Fibroblast of skin of left biceps (primary cell): ENCODE measurements at places on chromosomes 5 and 9.

GRCh38 chr5:149464796-149465489 lies 85.9 kb upstream of the IL17B start:
- no peak for DNase-seq

DNA sequence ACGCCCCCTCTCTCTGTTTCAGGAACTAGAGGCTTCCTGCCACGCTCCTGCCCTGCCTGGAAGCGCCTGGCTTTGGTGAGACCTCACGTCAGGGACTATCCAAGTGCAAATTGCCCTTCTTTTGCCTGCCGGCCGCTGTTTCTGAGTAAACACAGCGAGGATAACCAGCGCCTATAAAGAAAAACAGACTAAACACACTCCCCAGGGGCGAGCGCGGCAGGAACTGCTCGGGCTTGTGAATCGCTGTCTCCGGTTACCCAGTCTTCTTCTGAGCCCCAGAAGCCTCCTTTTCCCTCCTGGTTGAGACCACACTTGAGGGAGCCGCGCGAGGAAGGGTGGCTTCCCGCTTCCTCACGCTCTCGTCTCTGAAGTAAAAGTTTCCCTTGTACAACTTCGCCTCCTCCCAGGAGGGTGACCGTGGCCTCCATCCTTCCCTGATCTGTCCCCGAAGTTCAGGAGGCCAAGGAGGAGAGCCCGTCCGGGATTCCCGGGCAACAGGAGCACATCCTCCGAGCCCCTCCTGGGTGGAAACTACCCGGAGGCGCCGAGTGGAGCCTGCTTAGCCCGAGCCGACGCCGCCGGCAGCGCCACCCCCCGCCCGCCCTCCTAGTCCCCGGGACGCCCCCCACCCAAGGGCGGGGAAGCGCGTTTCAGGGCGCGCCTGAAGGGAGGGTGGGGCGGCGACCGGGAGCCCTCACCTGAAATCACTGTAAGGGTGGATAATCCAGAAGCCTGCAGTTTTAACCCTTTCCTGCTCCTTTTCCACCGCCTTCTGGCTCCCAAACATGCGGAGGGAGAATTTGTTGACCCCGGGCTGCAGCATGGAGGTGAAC lies 993 bp downstream of the HCN1 start:
- no peak for DNase-seq

- no peak for DNase-seq
Observed at GRCh38 chr5:168056499-168057182, 234.8 kb upstream of the WWC1 start.

- DNase-seq, result no peak
Observed at GRCh38 chr9:111566234-111566633, 33.2 kb downstream of the PTGR1 start.

DNA sequence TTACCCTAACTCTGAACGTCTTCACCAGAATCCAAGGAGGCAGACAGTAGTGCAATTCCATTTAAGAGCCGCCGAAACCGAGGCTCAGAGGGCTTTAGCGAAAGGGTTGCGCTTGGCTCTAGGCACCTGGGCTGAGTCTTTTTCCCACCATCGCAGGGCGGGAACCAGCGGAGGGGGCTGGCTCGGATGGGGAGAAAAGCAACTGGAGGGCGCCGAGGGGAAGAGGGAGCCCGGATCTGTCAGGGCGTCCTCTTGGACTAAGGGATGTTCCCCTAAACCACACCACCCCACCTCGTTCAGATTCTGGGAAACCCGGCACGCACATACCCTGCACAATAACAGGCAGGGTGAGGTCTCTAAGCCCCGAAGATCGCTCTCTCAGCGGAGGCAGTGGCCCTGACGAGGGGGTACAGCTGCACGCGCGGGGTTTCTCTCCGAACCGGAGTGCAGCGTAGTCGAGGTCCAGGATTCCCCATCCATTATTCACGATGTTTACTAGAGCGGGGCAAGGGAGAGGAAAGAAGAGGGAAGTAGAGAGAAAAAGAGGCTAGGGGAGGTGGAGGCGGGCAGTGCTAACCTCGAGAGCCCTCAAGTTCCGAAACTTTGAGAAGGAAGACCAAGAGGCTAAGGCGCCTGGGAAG lies 1.3 kb upstream of the POU4F3 start:
- no peak for DNase-seq

DNA sequence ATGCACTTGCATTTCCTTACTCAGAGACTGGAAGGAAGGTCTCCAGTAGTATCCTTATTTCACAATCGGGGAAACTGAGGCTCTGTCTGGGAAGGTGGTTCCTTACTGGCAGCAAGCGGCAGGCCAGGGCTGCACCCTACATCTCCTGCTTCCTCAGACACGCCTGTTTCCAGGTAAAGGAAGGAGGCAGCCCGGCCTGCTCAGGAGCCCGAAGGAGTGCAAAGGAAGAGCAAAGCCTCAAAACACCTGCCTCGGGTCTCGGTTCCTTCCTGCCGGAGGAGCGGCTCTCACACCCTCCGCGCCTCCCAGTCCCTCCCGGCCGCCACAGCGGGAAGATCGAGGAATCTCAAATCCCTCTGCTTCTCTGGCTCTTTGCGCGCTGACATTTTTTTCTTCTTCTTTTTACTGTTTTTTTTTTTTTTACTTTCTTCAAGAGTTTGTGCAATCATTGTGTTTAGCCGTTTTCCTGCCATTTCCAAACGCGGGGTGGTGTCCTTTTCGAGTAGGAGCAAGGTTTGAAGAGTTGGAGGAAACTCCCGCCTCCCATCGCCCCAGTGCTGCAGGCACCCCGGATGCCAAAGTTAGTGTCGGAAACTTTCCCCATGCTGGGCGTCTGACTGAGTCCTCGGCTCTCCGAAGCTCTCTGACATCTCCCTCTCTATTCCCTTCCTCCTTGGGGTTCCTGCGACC lies 1.0 kb downstream of the GGTA1 start:
- DNase-seq, result no peak

GRCh38 chr5:114665551-114665950 lies 303.7 kb downstream of the KCNN2 start:
- DNase-seq, result no peak

DNA sequence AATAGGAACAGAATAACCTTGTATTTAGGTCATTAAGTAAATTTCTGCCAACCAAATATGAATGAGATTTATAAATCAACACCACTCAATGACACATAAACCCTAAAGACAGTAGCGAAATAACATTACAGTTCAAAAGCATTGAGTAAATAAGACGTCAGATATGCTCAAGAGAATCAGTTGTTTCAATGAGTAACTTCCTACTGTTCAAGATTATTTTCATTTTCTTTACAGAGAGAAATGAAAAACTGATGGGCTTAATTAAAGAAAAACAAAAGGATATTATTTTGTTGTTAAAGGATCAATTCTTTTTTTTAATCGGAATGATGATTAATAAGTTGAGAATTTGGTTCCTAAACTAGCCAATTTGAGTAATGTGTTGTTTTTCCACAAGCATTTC lies 150.1 kb downstream of the BNC2 start:
- DNase-seq, result no peak

DNA sequence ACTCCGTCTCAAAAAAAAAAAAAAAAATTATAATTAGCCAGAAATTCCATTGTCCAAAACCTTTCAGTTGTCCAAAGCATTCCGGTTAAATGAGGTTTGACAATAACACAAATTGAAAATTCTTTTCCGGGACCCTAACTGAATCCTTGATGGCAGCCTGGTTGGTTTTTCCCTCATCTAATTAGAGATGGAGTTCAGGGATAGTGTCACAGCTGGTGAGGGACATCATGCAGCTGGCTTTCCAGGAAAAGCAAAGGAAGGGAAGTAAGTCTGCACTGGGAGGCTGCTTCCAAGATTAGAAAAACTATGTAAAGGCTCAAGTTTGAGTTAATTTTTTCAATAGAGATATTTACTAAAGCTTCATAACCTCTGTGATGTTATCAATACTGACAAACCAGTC lies 195.4 kb downstream of the ADAMTS12 start:
- no peak for DNase-seq

GRCh38 chr9:91802391-91802790 lies 147.6 kb downstream of the ROR2 start:
- DNase-seq, result no peak

DNA sequence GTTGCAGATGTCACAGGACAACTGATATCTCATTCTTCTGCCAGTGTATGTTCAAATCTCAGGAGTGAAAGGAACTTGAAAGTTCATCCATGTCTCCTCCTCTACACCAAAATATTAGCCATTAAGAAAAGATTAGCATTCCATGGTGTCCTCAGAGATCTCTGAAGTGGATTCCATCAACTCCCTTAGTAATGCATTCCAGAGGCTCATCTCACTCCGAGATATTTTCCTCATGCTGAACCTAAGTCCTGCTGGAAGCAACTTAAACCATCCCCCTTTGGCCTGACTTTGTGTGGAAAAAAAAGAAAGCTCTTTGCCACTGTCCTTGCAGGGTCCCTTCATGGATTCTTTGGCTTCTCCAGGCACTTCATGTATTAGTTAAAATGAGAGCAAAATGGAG lies 155.7 kb upstream of the ZNF462 start:
- DNase-seq, result no peak

GRCh38 chr5:169350016-169350415 lies 49.1 kb upstream of the SLIT3 start:
- peak; percentile 42 for DNase-seq

DNA sequence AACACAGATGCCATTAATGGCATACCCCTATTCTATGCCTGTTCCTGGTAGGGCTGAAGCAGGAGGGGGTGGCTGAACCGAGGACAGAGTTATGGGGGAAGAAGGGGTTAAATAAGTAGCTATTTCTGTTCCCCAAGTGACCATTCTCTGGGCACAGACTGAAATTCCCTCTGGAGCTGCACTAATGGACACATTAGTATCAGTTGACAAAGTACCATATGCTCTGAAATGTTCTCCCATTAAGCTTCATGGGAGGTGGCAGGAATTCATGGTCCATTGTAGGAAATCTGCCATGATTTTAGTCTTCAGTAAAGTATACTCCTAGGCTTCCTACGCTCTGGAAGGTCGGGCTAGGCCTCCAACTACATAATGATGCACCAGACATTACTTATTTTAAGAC lies 10.5 kb upstream of the FRMPD1 start:
- no peak for DNase-seq

- no peak for DNase-seq
Observed at GRCh38 chr5:101045689-101046088, 142.6 kb upstream of the ST8SIA4 start.

DNA sequence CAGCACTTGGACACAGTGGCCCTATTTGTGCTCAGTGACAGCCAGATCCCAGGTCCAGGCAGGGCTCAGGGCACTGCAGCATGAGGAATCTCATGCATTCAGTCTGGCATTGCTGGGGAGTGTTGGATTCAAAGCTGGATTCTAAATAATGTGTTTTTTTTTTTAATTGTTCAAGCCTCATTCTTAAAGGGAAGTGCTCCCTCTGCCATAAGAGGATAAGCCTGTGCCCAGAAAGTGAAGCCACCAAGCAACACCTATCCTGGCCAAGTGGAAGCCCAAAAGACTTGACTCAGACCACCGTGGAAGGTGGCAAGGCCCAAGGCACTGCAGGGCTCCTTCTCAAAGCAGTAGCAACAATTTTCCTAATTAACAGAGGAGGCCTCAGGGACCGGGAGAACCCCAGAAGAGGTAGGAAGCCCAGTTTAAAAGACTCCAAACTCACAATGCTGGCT lies 135.6 kb downstream of the ACTL7B start:
- no peak for DNase-seq

- no peak for DNase-seq
Observed at GRCh38 chr5:150286820-150287219, 2.8 kb downstream of the CAMK2A start.

DNA sequence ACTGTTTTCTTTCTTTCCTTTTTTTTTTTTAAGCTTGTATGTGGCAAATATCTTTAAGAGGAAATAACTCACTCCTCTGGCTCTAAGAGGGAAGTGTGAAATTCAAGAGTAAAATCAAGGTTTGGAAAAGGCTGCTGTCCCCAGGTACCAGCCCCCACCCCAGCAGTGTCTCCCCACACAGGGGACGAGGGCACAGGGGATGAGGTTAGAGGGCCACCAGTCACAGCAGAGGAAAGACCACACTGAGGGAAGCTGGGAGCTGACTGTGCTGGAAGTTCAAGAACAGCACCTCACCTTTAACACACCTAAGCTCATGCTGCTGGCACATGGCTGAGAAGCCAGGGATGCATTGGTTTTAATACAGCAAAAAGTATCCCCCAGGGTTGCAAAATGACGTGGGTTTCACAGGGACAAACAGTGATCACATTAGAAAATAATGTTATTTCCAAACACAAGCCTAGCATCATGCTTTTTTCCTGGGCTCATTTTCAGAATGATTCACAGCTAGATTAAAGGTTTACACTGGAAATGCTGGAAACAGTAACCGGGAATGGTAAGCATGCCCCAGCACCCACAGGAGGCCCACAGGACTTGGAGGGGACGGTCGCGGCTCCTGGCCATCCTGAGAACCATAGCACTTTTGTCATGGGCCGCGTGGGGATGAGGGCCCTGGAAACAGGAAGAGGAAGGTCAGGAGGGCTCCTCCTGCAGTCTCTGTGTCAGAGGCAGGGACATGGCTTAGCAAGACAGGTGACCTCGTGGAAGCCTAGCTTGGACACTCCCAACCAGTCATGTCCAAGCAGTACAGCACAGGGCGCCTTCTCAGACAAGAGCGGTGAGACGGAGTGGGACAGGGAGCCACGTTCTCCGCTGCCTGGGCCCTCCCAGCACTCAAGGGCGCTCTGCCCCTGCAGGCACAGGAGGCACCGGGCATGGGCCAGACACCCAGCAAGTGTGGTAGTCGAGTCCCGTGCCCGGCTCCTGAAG lies 6.9 kb downstream of the LPCAT1 start:
- DNase-seq, result no peak

- DNase-seq, result no peak
Observed at GRCh38 chr5:116152169-116152568, 67.3 kb downstream of the COMMD10 start.

GRCh38 chr9:389159-389558 lies 174.5 kb downstream of the DOCK8 start:
- no peak for DNase-seq

- no peak for DNase-seq
Observed at GRCh38 chr9:122468735-122469134, 9.0 kb downstream of the OR1J1 start.

GRCh38 chr5:172133359-172134029 lies 54.5 kb downstream of the STK10 start:
- peak; percentile 92 for DNase-seq

- DNase-seq, result no peak
Observed at GRCh38 chr5:68848091-68848490, 245.7 kb upstream of the SLC30A5 start.

- no peak for DNase-seq
Observed at GRCh38 chr5:93278896-93279295, 302.1 kb downstream of the NR2F1-AS1 start.

DNA sequence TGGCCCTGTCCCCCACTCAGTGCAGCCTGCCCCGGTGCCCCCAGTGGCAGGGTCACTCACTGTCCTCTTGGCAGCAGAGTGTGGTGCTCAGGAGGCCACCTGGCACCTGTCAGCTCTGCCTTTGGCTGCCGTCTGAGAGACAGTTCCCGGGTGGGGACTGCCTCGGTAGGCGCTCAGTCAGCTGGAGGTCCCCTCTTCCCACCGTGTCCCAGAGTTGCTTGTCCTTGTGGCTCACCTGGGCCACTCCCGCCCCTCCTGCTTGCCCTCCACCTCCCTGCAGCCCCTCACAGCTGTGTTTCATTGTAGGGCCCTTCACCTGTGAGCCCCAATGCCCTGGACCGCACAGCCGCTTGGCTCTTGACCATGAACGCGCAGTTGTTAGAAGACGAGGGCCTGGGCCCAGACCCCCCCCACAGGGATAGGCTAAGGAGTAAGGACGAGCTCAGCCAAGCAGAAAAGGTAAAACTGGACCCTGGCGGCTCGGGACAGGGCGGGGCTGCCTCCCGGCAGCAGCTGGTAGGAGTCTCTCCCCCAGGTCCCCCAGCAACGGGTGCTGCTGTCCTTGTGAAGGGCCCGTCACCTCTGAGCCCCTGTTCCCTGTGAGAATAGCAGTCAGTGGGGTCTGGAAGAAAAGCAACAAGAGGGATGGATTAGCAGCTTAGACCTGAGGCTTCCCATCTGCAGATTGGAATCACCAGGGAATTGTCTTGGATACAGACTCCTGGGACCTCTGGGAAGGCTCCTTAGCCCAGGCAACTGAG lies 122.7 kb downstream of the DAB2IP start:
- no peak for DNase-seq
